ENCODE measurements at places on chromosomes 2 and 18.

GRCh38 chr2:68385220-68385906, 20.3 kb downstream of the PLEK start:
- no peak for DNase-seq

- no peak for DNase-seq
These were observed 69.0 kb downstream of the CPO start for GRCh38 chr2:207008105-207008990.

DNA sequence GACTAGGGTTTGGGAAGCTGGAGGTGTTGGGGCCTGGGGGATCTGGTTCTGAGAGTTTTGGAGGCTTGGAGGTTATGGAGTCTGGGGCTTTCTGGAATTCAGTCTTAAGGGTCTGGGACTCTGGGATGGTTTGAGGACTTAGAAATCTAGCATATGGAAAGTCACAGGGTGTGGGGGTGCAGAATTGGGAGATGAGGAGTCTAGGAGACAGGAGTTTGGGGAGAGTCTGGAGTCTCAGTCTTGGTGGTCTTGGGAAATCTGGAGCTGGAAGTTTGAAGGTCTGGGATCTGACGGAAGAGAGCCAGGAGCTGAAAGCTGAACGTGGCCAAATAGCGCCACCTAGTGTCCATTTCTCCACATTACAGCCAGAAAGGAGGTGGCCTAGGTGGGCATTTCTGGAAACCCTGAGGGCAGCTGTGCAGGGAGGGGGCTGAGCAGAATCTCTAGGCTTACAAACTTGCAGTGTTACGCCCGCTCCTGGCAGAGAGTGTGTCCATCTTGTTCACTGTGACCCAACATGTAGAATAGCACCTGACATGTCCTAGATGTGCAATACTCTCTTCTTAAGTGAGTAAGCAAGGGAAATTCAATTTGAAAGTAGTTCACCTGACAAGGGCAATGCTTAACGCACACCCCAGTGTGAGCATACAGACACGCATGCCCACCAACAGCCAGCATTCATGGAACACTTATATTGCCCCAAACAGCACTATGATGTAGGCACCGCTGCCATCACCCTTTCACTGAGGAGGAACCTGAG, 204.8 kb downstream of the TFCP2L1 start:
- no peak for DNase-seq

DNA sequence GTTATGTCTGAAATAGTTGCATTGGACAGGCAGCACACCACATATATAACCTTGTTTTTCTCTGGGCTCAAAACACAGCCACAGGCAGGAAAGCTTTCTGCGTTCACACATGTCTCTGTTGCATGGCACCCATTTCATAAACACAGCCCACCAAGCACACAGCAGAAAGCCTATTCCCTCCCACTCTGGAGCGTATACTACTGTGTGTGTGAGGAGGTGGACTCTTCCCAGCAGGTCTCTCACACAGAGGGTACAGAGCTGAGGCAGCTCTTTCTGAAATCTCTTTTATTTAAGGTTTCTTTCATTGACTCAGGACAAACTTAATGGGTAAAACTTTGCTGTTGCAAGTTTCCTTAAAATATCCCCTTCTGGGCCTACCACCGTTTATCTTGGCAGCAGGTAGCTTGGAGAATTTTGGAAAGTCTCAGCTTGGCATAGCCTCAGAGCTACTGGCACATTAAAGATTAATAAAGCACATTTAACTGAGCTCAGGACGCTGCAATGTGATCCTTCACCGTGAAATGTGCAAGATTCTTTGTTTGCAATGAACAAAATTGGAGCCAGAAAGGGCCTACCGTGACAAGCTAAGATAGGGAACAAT, 105.1 kb upstream of the NCKAP5 start:
- no peak for DNase-seq

- no peak for DNase-seq
These were observed 30.3 kb upstream of the SEC11C start for GRCh38 chr18:59109375-59109774.

DNA sequence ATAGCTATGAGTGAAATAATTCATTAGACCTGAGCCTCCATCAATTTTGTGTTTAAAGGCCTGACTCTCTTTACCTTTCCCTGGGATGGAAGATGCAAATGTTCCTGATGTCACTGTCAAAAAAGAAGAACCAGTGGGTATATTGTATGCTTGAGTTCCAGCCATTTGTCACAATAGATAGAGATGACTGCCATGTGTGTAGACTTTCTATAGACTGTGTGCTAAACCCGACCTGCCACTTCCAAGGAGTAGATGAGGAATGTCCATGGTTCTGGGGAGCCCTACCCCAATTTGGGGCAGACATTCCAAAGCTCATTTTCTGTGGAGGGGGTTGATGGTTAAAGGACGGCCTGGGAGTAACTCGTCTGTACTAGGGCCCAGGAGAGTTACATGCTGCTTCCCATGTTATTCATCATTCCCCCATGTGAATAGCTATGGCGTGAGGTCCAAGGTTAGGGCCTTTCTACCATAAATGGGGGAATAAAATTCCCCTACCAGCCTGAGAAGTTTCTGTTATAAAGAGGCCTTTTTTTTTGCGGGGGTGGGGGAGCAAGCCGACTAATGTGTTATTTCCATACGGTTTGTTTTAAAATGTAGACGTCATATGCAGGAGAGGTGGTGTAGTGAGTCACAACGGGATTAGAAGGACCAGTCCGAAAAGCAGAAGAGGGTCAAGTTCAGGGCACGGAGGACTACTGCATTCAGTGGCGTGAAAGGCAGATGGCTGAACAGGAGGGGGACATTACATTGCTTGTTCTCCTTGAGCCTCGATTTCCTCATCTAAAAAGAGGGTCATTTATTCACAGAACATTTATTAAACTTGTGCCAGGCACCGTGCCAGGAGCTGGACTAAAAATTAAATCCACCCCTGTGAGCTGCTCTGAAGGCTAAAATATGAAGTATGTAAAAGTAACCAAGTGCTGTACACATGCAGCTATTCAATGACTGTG, 24.0 kb downstream of the IL1B start:
- DNase-seq, result no peak

- no peak for DNase-seq
These were observed 684.4 kb upstream of the SALL3 start for GRCh38 chr18:78295262-78295661.

GRCh38 chr18:57841568-57841967, 38.5 kb upstream of the ATP8B1 start:
- no peak for DNase-seq

- no peak for DNase-seq
These were observed 31.6 kb upstream of the SP3 start for GRCh38 chr2:173996766-173997165.

GRCh38 chr2:196546151-196546919, 93.2 kb upstream of the CCDC150 start:
- no peak for DNase-seq

- no peak for DNase-seq
These were observed 3.1 kb downstream of the SPOPL start for GRCh38 chr2:138504546-138505235.

DNA sequence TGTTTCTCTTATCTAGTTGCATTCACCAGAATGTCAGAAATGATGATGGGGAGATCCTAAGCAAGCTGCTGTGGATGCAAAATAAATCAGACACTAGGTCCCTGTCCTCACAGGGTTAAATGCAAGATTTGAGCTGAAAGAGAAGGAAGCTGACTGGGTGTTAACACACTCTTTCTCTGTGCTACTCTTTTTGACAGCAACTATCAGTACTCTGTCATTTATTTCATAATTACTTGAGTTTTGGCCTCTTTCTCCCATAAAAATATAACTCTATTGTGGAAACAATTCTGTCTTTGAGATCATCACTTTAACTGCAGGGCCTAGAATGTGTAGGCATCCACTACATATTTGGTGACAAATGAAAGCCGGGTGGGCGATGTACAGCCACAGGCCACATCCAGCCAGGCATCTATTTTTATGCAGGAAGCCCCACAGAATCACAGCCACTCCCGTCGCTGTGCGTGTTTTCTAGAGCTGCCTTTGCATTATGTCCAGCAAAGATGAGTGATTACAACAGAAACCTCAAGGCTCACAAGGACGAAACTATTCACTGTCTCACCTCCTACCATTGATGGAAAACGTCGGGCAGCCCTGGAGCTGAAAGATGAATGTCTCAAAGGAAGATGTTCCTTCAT, 849.0 kb downstream of the RNF144A start:
- no peak for DNase-seq

DNA sequence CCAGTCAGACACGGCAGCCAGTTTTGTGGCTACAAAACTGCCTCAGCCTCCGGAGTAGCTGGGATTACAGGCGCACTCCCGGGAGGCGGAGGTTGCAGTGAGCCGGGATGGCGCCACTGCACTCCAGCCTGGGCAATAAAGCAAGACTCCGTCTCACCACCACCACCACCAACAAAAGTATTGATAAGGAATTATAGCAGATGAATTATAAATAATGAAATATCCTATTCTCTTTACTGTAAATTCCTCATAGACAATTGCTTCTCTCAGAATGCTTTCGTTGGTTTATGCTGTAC, 1.4 kb upstream of the FAM161A start:
- DNase-seq, result no peak

GRCh38 chr2:129376426-129377077, 602.9 kb upstream of the RAB6C start:
- no peak for DNase-seq

DNA sequence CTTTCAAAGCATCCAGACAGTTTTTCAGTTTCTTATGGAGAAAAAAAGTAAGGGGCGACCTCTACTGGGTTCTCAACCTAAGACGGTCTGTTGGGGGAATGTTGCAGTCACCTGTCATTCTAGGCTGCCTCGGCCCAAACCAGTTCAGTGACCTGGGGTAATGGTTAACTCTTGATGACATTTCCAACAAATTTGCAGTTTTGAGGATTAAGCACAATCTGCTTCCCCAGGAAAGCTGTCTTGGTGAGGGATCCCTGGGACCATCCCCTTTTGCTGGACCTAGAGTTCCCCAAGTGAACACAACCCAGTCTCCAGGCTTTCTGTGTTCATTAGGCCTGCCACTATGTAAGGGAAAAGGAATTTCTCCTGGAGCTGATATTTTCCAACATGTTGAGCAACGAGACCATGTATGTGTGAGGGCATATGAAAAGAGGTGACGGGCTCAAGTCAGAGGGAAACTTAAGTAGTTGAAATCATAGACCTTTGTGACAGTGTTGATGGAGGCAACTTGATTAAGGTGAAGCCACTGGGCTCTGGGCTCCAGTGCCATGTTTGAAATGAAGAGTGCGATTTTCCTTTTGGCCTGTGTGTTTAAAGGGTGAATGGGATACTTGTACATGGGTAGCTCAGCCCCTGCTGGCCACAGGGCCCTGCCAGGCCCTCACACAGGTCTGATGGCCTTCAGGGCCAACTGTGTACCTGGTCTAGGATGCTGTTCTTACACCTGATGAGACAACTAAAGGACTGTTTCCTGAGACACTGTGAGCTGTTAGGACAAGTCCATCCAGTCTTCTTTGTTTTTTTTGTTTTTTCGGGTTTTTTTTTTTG, 27.0 kb downstream of the FOSL2 start:
- DNase-seq, result no peak

DNA sequence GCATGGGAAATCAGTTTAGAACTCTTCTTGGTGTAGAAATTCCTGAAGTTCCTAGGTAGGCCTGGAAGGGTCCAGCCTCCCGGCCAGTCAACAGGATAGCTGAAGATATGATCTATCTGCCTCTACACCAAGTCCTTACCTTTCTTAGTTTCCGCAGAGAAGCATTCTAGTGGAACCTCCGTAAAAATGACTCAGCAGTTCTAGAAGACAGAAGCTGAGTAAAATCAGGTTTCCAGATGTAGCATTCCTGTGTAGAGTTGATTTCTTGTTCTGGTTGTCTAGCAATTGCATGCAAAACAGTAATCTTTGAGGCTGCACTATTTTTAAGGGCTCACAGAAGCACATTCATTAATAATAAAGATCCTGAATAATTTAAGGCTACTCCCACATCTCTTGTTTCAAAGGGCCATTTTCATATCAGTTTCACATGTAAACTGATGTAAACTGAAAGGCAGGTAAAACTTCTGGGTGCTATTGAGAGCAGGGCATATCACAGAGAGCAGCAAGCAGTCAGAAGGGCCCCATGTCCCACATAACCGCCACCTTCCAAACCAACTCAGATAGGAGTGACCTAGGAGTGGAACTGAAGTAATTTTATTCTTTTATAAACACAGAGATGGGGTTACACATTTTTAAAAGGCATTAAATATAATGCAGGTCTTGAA, 3.2 kb upstream of the DYTN start:
- no peak for DNase-seq

DNA sequence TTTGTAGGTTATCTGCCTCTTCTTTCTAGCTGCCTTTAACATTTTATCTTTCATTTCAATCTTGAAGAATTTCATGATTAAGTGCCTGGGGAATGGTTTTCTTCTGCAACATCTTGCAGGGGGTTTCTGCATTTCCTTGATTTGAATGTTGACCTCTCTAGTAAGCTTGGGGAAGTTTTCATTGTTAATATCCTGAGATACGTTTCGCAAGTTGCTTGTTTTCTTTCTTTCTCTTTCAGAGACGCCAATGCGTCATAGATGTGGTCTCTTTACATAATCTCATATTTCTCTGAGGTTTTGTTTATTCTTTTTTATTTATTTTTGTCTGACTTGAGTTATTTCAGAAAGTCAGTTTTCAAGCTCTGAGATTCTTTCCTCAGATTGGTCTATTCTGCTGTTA, 225.7 kb downstream of the XIRP2 start:
- no peak for DNase-seq

- DNase-seq, result no peak
These were observed 869.4 kb upstream of the ID2 start for GRCh38 chr2:7812231-7812995.

- no peak for DNase-seq
These were observed 50.8 kb downstream of the TRABD2A start for GRCh38 chr2:84830095-84830494.

Measured in activated CD8-positive, alpha-beta memory T cell treated with anti-CD3 and anti-CD28 coated beads for 1 hour (primary cell).